ENCODE measurements at places on chromosomes 3 and 15.

- no peak for DNase-seq
Observed at GRCh38 chr3:182925330-182925943, 54.9 kb downstream of the DCUN1D1 start.

DNA sequence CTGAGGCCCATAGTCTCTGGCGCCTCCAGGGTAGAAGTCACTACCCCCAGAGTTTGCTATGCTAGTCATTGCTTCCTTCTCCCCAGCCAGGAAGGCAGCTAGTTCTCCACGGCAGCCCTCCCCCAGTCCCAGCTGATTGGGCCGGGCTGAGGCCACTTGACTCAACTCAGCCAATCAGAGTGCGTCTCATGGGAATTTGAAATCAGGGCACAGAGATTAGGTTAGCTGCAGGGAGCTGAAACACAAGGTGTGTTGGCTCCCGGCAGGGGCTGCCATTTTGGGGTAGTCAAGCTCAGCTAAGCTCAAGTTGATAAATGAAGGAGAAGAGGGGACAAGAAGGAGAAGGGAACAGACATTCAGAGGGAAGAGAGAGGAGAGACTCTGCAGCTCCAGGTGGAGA is 32.8 kb downstream of the LINGO1 start:
- DNase-seq = peak; percentile 56

- no peak for DNase-seq
Observed at GRCh38 chr15:63860155-63860554, 26.4 kb upstream of the HERC1 start.

DNA sequence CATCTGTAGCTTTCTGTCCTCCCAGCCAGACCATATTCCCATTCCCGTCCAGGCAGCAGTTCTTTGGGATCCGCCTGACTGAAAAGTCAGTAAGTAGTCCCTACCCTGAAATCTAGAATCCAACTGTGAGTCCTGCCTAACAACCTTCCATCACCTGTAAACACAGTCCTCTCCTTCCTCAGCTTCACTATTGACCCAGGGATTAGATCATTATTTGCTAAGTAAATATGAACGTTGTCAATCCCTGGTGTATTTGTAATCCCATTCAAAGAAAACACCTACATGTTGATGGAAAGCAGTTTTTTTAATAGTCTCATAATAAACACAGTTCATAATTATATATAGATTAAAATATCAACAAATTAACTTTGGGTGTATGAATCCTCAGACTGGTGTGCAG is 732 bp downstream of the SAXO2 start:
- DNase-seq = no peak

GRCh38 chr3:171620825-171621434 is 160.7 kb upstream of the TNIK start:
- DNase-seq = no peak

DNA sequence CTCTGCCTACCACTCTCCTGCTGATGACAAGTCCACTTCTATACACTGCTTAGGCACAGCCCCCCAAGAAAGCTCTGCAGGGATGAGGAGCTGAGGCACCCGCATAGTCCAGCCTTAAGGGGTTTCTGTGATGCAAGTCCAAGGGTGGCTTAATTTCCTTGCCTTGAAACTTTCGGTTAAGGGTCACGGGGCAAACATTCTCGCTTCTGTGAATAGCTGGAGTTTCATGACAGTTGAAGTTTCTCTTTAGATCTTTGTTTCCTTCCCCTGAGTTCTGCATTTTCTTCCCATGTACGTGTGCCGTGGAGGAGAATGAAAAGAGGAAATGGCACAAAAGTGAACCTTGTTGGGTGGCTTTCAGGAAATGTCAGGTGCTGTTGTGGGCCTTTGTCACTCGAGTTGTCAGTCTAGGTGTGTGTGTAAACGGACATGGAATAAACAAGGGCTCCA is 7.0 kb downstream of the GPR160 start:
- no peak for DNase-seq

GRCh38 chr15:44554934-44555723 is 18.2 kb downstream of the EIF3J start:
- DNase-seq = no peak

- no peak for DNase-seq
Observed at GRCh38 chr3:151891721-151892120, 18.3 kb downstream of the SUCNR1 start.

GRCh38 chr3:177689869-177690268 is 492.6 kb upstream of the TBL1XR1 start:
- DNase-seq = no peak

GRCh38 chr15:64361259-64361658 is 5.3 kb upstream of the CSNK1G1 start:
- no peak for DNase-seq

DNA sequence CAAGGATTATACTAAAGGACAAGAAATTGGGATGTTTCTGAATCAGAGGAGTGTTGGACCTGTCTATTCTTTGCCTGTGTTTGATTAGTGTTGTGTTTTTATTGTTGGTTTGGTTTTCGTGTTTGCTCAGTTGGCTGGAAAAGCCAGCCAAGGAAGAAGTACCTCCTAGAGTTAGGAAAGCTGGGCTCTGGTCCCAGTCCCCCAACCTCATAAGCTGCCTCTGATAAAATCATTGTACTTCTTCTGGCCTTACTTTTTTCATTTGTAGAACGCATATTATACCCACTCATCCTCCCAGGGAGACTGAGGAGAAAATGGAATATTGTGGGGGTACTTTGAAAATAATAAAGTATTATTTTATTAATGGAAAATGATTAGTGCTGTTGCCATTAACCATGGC is 177.4 kb upstream of the TRIM42 start:
- no peak for DNase-seq

DNA sequence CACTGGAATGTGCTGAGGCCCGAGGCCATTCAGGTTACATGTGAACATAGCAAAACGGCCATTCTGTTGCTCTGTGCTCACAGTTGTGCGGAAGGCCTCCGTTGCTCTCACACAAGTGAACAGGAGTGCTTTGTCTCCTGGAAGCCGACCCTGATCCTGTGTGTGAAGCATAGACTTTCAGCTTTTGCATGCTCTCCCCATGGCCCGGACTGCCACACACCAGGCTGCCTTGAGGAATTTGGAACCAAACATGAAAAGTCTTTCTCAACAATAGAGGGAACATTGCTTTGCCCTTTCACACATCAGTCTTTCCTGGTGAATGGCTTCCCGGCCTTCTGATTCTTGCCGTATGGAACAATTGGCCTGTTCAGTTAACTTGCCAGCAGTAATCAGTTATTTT is 154.8 kb upstream of the LRIG1 start:
- no peak for DNase-seq

GRCh38 chr3:107633327-107634098 is 110.8 kb downstream of the BBX start:
- DNase-seq = no peak

- DNase-seq = no peak
Observed at GRCh38 chr3:127222664-127223063, 29.7 kb downstream of the PRR23E start.

DNA sequence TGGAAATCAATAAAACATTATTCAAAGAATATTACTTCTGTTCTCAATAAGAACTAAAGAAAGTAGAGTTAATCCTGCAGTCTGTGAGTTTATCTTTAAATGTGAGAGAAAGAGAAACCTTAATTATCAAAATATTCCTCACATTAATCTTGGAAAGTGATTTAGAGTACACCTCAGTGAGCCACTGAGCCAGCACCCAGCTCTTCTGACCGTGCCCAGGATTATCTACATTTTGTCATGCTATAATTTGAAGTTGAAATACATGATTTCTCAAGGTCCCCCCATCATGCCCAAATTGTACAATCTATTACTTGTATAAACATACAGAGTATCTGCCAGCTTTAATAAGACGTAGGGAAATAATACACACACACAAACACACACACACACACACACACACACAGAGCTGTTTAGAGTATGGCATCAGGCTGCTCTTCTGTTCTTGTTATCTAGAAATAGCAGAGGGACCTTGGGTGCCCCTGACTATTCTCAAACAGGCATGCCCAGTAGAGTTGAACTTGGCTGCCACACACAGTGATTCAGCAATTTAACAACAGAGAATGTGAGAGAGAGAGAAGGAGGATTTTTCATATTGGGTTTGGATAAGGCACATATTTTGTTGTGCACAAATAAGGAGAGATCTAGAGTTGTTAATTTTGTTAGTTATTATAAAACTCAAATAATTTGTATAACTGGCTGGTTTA is 74.4 kb downstream of the P2RY1 start:
- no peak for DNase-seq

- no peak for DNase-seq
Observed at GRCh38 chr15:68739390-68740080, 81.2 kb downstream of the ANP32A start.

GRCh38 chr3:163561151-163561550 is 1517.1 kb downstream of the SI start:
- no peak for DNase-seq

DNA sequence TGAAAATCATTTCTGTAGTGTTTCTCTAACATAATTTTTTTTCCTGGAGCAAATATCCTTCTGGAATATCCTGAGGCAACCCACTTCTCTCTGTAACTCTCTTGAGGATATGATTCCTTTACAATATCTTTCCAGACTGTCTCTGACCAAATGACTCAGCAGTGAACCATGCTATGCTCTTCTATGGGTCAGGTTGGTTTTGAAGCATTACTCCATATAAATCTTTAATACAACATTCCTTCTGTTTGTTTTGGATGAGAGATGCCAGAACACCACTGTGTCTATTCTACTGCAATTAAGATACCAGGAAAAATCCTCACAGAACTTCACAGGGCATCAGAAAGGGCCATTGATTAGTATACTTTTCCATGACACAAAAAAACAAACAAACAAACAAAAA is 626.4 kb upstream of the ZNF385D start:
- DNase-seq = no peak

DNA sequence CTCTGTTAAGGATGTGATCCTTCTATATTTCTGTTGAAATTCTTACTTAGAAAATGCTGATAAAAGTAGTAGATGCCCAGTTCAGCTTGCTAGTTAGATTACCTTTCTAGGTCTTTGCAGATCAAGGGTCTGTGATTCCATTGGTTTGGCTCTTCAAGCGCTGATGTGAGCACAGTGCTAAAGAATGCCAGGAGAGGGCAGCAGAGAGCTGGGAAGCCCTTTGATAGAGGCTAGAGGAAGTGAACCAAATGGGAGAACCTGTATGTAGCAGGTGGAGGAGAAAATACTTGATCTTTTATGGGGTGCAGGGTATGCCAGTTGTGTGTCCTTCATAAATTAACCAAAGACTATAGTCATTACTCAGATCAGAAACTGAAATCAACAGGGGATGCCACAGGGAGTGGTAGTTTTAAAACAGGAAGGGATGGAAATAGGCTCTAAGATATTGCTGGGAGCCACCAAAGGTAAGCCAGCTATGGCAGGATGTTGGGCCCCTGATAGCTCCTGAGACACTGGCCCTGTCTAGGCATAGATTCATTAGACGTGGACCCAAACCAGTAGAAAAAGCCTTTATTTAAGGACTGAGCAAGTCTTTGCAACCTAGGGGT is 677.4 kb downstream of the SQOR start:
- DNase-seq = peak; percentile 65

GRCh38 chr3:192825657-192826200 is 91.9 kb downstream of the MB21D2 start:
- DNase-seq = no peak

GRCh38 chr3:111636366-111636885 is 41.3 kb upstream of the ZBED2 start:
- no peak for DNase-seq

GRCh38 chr3:55247666-55248065 is 239.4 kb downstream of the WNT5A start:
- DNase-seq = no peak

GRCh38 chr15:90249203-90249863 is at the start of gene TTLL13:
Gene TTLL13 (plus strand): TSS chr15:90249556. CDS start chr15:90250631, 1,075 bp downstream.
- DNase-seq = peak; percentile 47

DNA sequence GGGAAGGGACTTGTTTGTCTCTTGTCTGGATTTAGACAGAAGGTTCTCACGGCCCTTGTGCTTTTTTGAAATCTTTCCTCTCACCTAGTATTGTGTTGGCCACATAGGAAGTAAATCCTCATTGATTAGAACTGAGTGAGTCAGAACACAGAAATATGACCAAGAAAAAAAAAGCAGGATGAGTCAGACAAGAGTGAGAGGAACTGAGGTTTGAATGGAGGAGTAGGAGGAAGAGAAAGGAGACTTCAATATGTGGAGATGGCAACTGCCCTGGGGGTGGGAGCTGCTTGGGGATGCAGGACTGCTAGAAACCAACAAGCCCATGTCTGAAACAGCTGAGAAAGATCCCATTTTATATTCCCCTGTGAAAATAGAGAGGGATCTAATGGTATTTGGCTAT is 194.1 kb upstream of the ZBTB20 start:
- DNase-seq = no peak

GRCh38 chr15:34124651-34125050 is 22.8 kb downstream of the PGBD4 start:
- DNase-seq = no peak

DNA sequence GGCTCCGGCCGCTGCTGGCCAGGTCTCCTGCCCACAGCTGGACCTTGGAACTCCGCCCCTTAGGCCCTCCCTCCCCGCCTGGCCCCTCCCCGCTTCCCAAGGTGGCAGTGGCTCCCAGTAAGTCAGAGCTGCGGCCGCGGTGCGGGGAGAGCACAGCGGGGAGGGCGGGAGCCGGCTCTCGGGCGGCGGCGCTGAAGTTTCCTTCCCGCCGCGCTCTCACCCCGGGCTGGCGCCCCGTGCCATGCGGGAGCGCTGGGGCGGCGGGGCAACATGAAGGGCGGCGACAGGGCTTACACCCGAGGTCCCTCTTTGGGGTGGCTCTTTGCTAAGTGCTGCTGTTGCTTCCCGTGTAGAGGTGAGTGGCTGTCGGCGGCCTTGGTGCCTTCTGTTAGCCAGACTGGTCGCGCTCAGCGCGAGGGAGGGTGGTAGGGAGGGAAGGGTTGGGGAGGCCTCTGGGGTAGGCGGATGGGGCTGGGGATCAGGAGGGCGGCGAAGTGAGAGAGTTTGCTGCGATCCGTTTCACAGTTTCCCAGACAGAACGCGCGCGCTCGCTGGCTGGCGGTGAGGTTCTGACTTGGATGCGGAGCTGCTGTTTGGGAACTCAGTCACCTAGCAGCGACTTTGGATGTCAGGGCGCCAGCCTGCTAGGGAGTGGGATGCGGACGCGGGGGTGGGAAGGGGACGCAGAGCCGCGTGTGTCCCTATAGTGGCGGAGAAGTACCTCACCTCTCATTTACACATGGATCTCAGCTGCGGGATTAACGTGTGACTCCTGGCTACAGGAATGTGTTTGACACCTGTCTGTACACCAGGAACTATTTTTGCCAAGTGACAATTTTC is 145.5 kb upstream of the UMPS start:
- peak; percentile 40 for DNase-seq

- no peak for DNase-seq
Observed at GRCh38 chr15:70227147-70227546, 129.4 kb upstream of the TLE3 start.

GRCh38 chr3:24437326-24437725 is 57.3 kb downstream of the THRB start:
- DNase-seq = no peak

- DNase-seq = no peak
Observed at GRCh38 chr3:13655061-13655913, 106.4 kb downstream of the FBLN2 start.

Measured in substantia nigra (tissue), 51 donors.